ENCODE measurements at places on chromosomes 2 and 18.

DNA sequence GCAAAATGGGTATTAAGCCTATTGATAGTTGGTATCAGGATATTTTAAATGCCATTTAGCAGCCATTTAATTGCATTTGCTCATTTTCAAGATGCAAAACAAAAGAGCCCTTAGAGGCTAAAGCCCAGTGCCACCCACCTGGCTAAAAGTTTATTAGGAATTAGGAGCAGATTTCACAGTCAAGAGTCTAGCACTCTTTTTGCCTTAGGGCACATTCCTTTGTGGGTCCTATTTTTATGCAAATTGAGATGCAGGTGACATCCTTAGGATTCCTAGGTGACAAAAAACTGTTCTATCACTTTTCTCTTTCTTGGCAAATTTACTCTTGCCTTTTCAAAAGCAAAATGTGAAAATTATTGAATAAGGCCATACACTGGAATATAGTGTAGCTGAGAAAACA is 42.0 kb downstream of the CTNNA2 start:
- no peak for DNase-seq

DNA sequence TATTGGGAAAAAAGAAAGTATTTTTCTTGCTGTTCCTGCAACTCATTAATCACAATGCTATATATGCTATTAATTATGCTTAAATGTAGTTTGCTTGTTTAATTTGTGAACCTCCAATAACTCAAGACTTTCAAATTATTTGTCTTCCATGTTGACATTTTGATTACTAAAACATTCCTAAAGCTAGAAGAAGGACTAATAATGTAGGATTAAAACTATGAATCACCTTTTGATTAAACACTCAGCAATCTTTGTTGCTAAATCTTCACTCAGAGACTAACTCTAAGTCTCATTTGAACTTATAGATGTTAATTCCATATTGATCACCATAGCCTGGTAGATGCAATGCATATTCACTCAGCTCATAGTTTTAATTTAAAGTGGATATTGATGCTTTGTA is 524.6 kb upstream of the ZEB2 start:
- DNase-seq, result no peak

DNA sequence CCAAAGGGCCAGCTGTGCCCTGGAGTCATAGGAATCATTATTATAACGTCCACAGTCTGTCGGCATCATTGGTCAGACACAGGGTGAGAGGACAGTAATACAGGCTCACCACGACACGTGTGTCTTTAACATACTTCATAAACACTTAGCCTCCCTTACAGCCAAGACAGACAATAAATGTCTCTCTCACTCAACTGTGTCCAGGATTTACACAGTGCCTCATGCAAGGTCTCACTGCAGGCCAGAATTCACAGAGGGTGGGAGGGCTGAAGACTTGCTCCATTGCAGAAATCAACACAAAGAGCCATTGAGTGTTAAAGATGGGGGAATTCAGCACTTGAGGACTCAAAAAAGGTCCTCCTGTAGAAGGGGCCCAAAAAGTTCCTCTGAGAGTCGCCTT is 210.5 kb downstream of the BCL2 start:
- DNase-seq, result no peak

- no peak for DNase-seq
These were observed 633.0 kb upstream of the TMEFF2 start for GRCh38 chr2:192827735-192828134.

DNA sequence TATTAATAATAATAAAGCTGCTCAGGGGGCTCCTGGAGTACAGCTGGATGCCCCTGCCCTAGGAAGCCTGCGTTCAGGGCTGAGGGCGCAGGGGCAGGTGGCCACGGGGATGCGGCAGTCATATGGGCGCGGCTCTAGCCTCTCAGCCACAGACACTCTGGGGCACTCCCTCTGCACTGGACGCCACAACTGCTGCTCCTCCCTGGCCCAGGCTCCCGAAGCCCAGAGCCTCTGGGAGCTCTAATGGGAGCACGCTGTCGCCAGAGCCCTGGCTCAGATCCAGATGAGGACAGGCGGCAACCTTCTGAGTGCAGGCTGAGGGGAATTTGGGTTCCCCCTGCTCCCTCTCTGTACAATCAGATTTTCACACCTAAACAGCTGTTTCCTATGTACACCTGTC is 93.6 kb downstream of the MTCL1 start:
- no peak for DNase-seq

DNA sequence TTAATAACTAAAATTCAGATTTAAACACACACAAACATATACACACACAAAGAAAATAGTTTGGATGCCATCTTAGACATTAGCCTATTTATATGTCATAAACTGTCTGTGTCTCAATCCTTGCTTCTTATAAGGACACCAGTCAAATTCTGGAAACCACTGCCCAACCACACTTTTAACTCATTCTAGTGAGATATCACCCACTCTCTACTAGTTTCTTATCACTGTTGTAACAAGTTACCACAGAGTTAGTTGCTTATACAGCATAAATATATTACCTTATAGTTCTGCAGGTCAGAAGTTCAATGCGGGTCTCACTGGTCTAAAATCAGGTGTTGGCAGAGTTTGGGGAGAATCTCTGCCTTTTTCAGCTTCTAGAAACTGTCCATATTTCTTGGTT is 239.1 kb downstream of the MTX2 start:
- no peak for DNase-seq

- DNase-seq, result no peak
These were observed 76.9 kb downstream of the CD226 start for GRCh38 chr18:69870736-69871135.

GRCh38 chr2:131673400-131674173 is 145.9 kb downstream of the CCDC74A start:
- DNase-seq, result peak; percentile 52

DNA sequence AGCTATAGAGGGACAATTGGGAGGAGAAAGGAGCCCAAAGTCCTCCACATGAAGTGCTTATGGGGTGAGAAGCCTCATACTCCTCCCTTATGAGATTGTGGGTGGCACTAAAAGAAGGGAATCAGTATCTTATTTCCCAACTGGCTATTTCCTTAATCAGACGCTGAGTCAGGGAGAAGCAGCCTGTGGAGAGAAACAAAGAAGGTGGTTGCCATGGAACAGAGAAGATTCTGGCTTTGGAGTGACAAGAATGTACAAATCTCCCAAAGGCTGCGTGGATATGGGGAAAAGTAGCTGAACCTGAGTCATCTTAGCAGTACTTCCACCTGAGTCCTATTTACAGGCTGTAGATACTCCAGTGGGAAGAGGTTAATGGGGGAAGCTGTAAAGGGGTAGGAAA is 115.8 kb upstream of the CWC22 start:
- DNase-seq, result no peak

DNA sequence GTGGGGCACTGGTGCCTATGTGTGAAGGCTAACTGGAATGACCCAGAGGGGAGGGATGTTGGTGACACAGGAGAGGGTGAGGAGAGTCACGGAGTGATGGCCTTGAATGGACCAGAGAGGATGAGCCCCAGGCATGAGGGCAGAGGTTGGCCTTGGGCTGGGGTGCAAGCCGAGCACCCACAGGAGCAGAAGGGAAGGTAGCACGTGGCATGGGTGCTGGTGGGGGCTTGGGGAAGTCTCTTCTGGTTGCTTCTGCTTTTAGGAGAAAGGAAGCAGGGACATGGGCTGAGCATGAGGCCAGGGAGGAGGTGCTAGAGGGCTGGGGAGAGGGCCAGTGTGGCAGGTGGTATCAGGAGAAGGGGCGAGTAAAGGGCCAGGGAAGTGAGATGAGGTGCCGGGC is 183.8 kb downstream of the DYSF start:
- DNase-seq, result no peak

DNA sequence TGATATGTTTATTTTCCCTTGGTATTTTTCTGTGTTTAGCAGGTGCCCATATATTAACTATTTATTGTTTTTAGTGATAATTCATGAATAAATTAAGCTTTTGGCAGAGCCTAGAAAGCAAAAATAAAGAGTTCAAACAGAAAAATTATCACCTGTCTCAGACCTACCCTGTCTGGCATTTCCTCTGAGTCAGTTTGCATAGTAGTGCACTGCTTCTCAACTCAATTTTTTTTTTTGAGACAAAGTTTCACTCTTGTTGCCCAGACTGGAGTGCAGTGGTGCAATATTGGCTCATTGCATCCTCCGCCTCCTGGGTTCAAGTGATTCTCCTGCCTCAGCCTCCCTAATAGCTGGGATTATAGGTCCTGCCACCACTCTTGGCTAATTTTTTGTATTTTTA is 793.9 kb downstream of the SUCLG1 start:
- DNase-seq, result no peak

DNA sequence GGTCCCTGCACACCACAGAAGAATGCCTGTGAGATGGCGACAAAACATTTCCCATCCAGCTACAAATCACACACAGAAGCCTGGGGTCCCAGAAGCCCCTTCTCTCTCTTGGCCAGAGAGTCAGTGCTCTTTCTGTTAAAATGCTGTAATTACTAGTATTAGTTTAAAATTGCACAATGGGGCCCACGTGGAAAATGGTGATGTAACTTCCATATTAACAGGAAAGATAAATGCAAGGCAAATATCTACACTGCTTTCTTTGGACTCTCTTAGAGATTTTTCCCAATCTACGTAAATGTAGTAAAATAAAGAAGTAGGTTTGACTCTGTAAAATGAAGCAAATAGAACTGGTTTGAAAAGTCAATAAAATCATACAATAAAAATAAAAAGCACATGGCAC is 113.9 kb upstream of the TFCP2L1 start:
- DNase-seq, result no peak

GRCh38 chr2:43035922-43036321 is 190.5 kb downstream of the ZFP36L2 start:
- no peak for DNase-seq

DNA sequence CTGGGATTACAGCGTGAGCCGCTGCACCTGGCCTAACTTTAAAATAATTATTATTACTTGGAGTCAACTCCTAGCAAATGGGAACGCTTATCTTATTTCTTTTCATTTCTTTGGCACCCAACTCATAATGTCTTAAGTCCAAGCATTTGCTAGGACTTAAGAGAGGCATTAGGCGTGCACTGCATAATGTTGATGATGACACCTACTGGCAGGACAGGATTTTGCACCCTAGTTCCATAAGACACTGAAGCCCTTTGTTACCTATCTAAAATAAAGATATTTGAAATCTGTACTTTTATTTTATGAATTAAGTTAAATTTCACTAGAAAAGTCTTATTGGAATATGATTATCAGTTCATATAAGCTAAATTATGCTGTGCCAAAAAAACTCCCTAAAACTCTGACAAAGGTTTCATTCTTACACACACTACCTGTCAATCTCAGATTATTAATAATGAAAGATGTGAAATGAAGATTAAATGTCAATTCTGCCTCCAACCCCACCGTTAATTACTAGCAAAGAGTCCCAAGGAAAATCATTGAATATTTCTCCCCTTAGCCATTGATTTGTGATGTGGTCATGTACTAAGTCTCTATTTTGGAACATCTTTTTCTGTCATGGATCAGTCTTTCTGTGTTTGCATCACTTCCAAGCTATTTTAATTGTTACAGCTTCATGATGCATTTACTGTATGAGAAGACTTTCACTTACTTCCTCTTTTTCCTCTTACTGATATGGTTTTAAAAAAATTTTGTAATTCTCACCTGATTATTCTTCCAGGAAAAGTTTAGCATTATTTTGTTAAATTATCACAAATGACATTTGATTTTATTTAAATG is 12.7 kb upstream of the CDH2 start:
- peak; percentile 18 for DNase-seq

- DNase-seq, result no peak
These were observed 97.8 kb downstream of the B3GNT2 start for GRCh38 chr2:62293490-62294271.

- no peak for DNase-seq
These were observed 7.6 kb downstream of the PIGN start for GRCh38 chr18:62179213-62179612.

- DNase-seq, result no peak
These were observed at the start of gene POU3F3 for GRCh38 chr2:104853534-104854497. POU3F3 (plus strand) TSS chr2:104854115; CDS start chr2:104855511, 1,396 bp downstream.

DNA sequence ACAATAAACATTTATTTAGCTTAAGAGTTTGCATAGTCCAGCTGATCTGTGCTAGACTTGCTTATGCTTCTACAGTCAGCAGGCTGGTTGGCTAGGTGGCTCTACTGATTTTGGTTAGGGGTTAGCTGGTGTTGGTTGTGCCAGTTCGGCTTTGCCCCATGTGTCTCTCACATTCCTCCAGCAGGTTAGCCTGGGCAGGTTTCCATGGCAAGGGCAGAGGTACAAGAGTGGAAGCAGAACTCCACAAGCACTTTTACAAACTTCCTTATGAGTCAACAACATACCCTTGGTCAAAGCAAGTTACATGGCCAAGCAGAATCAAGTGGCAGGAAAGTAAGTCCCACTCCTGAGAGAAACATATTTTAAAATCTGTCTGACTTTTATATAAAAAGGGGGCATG is 82.3 kb downstream of the SS18 start:
- no peak for DNase-seq

DNA sequence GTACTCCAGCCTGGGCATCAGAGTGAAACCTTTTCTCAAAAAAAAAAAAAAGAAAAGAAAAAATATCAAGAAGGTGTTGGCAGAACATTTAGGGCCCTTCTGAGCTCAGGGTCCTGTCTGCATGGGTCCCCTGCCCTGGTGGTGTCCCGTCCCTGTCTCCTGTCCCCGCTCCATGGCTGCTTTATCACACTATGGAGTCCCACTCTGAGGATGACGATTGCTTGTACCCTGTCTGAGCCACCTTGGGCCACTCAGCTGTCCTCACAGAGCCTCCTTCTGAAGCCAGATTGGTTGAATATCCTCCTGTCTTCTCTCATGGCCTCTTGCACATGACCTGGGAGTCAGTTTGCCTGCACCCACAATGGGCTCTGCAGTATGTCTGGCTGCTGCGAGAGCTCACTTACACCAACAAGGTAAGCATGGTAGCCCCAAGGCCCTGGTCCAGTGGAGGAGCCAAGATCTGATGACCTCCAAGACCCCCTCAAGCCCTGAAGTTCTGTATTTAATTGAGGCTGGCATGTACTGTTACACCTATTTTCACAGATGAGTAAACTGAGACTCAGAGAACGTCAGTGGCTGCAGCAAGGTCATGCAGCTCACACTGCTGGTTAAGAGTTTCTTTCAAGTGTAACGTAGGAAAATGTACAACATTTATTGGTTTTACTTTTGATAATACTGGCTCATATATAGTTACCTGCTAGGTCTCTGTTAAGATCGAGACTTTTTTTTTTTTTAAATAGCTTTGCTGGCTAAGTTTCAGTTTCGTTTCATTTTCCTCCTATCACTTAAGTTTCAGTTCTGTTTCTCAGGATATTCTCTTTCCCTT is 16.9 kb upstream of the ZCCHC2 start:
- DNase-seq, result peak; percentile 34

DNA sequence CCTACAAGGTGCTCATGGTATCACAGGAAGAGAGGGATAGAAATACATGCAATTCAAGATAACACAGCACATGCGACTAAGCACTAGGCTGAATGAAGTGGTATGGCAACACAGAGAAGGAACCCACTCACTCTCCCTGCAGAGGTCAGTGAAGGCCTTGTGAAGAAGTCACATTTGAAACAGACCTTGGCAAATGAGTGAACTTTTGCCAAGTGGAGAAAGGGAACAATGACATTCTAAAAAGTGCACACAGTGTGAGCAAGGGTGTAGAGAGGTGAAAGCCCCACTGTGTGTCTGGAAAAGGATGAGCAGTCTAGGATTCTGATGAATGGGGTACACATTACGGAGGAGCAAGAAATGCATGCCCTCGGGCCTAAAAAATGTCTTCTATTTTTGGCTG is 23.3 kb downstream of the KLF7 start:
- DNase-seq, result no peak

- DNase-seq, result no peak
These were observed 8.4 kb upstream of the INO80C start for GRCh38 chr18:35506024-35506712.
